Left lung (tissue), 14 donors: ENCODE measurements at places on chromosomes 6 and 20.

GRCh38 chr6:4981761-4982160, 22.1 kb downstream of the RPP40 start:
- DNase-seq: no peak

DNA sequence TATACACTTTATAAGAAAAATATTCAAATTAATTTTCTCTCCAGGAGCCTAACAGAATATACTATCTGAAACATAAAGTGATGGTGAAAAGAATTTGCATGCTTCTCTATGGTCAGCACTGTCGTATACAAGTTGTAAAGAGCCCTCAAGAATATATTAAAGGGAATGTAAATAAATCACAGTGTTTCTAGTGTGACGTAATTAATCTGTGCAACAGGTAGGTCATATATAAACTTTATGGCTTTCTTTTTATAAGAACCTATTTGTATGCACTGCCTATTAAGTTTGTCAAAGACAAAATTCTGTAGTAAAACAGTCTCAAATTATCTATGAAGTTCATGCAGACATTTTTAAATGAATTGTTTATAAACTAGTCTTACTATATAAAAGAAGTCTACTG, 347.9 kb upstream of the EYS start:
- no peak for DNase-seq

GRCh38 chr6:116323863-116324262, 44.1 kb upstream of the TSPYL1 start:
- no peak for DNase-seq

DNA sequence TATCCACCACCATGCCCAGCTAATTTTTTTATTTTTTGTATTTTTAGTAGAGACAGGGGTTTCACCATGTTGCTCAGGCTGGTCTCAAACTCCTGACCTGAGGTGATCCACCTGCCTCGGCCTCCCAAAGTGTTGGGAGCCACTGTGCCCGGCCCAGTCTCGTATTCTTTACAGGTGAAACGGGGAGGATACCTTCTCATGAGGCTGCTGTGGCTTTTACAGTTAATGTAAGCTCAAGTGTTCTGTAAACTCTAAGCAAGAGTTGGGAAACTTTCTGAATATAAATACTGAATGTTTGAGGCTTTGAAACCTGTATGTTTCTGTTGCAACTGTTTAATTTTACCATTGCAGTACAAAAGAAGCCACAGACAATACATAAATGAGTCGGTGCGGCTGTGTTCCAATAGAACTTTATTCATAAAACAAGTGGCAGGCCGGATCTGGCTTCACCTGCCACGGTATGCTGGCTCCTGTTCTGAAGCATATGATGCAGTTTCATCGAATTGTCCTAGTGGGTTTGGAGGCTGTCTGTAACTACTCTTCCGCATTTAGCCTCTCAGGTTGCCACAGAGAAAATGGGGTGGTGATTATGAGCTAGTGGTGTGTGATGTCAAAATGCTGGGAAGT, 192.5 kb upstream of the ZFP64 start:
- DNase-seq: no peak

DNA sequence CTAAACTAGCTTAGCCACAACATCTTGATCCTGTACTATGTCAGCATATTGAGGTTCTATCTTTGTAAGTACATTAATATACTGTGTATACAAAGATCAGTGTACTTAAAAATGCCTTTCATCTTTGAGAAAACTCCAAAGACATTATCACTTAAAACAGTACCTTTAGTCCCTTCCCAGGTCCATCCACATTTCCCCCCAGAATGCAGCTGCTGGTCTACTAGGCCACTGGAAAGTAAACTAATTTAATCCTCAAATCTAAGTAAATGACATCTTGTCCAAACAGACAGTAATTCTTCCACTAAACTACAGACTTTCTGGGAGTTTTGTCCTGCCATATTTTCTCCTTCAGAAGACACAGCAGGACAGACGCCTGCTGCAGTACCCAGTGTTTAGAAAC, 68.7 kb downstream of the SYCP2 start:
- no peak for DNase-seq

DNA sequence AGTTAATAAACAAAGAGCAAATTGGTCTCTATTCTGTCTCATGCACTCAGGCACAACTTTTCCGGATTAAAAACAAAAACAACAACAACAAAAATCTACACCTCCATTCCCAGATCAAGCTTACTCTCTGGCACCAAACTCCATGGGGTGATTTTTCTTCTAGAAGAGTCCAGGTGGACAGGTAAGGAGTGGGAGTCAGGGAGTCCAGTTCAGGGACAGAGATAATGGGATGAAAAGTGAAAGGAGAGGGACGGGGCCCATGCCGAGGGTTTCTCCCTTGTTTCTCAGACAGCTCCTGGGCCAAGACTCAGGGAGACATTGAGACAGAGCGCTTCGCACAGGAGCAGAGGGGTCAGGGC, 437 bp upstream of the HLA-A start:
- DNase-seq: no peak

GRCh38 chr6:34922177-34922663, 33.2 kb downstream of the ANKS1A start:
- DNase-seq: no peak

DNA sequence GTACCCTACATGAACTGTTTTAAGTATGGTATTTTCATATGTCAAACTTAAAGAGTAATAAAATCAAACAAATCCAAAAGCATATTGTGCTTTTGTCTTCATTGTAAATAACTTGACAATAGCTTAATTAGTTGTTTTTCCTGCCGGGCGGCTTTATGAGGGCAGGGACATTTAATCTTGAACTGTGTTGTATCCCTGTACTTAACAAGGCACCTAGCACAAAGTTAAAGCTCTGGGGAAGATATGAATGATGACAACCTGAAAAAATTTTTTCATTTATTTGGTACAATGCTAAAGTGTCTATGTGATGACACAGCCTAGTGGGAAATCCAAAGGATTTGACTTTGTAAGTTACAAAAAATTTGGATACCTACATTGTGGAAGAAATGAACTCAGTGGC, 502 bp upstream of the HACE1 start:
- no peak for DNase-seq

- DNase-seq: peak; percentile 7
These were observed 454.7 kb downstream of the TFAP2B start for GRCh38 chr6:51273228-51273961.

GRCh38 chr6:111487661-111488060, 4.6 kb upstream of the REV3L start:
- no peak for DNase-seq

- DNase-seq: no peak
These were observed 35.4 kb downstream of the FYN start for GRCh38 chr6:111837641-111838500.

GRCh38 chr20:52874241-52874640, 97.9 kb upstream of the TSHZ2 start:
- no peak for DNase-seq

- no peak for DNase-seq
These were observed 235.2 kb downstream of the LY86 start for GRCh38 chr6:6823568-6824224.

DNA sequence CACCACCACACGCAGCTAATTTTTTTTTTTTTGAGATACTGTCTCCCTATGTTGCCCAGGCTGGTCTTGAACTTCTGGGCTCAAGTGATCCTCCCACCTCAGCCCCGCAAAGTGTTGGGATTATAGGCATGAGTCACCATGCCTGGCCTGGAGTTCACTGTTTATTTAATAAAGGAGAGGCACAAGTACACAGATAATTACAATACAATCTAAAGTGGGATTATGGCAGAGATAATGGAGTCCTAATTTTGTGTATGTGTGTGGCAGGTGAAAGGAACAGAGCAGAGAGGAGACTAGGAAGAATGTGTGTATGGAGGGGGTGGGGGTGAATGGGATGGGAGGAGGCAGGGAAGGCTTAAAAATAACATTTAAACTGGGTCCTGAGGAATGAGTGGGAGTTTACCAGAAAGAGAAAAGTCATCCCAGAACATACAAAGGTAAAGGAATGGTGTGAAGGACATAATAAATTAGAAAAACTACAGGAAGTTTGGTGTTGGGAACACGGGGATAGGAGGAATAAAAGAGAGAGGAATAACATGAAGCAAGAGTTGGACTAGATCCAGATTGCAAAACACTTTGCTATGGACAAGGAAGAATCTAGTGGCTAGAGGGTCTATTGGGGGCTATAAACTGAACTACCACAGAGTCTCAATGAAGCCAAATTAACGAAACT, 4.4 kb downstream of the NCOA5 start:
- DNase-seq: no peak

GRCh38 chr6:42017021-42017643, 33.2 kb upstream of the TAF8 start:
- no peak for DNase-seq

- DNase-seq: no peak
These were observed 139.7 kb downstream of the PLCB1 start for GRCh38 chr20:8271727-8272126.

- DNase-seq: no peak
These were observed 60.5 kb upstream of the PRND start for GRCh38 chr20:4661191-4661590.

DNA sequence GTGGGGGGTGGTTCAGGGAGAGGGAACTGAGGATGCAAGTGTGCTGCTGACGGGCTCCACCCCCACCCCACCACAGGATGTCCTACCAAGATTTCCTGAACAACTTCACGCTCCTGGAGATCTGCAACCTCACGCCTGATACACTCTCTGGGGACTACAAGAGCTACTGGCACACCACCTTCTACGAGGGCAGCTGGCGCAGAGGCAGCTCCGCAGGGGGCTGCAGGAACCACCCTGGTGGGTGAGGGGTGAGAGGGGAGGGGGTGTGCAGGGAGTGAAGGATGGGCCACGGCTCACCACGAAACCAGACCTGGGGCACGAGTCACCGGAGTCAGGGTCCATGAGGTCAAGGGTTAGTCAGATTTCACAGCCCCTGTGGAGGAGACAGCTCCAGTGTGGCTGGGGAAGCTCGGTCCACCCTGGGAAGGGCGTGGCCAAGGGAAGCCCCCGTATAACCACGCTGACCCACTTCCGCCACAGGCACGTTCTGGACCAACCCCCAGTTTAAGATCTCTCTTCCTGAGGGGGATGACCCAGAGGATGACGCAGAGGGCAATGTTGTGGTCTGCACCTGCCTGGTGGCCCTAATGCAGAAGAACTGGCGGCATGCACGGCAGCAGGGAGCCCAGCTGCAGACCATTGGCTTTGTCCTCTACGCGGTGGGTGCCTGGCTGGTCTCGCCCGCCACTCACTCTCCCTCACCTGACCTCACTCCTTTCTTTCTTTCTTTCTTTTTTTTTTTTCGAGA, 18.3 kb downstream of the CAPN11 start:
- DNase-seq: no peak

- no peak for DNase-seq
These were observed 60.9 kb upstream of the PRL start for GRCh38 chr6:22357724-22358189.

- no peak for DNase-seq
These were observed 183.8 kb downstream of the PLCB1 start for GRCh38 chr20:8315639-8316573.

GRCh38 chr20:10708351-10709185, 34.8 kb upstream of the JAG1 start:
- no peak for DNase-seq

DNA sequence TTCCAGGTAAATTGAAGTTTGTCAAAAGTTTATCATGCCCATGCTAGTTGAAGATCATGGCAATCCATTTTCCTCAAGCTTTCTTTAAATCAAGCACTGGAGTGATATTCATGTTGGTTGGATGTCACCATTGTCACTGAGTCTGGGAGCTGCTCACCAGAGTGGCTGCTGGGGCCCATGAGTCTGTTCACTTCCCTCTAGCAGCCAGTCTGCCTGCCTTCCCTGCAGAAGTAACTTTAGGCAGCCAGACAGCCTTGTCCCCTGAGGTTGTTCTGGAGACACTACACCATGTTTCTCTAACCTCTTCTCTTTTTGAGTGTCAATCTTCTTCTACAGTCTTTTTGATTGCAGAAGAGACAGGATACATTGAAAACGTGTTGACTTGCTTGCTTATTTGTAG, 5.5 kb downstream of the SIRT5 start:
- DNase-seq: no peak

GRCh38 chr20:62953839-62954703, 1.6 kb downstream of the SLC17A9 start:
- DNase-seq: peak; percentile 82

DNA sequence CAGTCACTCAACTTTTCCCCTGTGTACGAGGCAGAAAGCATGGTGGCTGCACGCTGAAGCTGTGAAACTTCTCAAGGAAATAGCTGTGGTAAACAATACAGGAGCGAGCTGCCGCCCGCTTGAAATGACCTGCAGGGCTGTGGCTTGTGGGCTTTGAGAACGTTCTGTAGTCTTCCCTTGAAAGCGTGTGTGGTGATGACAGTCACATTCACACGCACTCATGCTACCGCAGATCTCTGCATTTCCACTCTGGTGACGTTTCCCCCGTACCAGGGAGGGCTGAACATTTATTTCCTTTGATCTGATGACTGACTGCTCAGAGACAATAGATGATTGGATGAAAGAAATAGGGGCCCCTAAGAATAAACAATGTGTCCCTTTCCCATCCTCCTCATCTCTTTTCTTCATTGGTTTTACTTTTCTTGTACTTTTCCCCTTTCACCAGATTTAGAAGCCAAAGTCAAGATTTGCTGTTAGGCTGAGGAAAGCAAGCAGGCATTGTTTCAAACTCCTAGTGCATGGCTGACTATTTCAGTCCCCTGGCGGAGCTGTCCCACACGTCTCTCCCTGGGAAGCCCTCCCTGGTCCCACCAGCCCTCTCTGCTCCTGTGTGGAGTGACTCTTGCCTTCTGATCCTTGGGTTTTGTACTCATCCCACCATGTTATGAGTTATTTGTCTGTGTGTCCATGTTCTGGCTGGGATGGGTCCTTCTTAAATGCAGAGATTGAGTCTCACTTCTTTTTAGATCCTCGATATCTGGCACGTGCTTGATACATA, 3.9 kb downstream of the SYTL3 start:
- DNase-seq: no peak

GRCh38 chr6:108132863-108133262, 33.0 kb upstream of the NR2E1 start:
- no peak for DNase-seq

DNA sequence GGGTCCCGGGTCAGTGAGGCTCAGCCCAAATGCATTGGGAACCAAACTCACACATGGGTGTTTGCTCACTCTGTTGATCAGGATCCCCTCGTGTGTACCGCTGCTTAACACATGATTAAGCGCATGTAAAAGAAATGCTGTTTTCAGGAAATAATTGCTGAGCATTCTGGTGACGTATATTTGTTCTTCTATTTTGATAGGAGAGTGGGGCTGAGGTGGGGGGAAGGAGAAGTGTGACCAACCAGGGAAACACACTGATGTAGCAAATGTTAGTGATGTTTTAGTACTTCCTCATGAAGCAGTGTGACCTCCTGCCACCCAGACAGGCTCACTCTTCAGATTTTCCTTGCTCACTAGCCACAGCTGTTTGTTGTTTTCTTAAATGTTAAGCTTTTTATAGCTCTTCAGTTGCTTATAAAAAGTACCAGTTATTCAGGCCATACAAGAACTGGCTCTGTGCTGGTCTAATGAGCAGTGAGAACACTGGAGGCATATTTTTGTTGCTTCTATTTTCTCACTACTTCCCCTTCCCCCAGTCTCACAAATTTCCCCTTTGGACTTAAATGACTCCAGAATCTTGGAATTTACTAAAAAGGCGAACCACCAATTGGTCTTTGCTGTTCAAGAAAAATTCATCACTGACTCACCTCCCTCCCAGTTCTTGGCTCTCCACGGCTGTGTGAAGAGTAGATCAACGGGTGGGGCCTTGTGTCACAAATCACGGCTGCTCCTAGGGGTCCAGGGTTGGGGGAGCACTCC, 79.2 kb upstream of the BACH2 start:
- DNase-seq: peak; percentile 35

GRCh38 chr6:123990376-123990775, 186.7 kb downstream of the NKAIN2 start:
- DNase-seq: no peak
